Ureter (tissue), 1 donor: ENCODE measurements at places on chromosomes 2 and 18.

- no peak for DNase-seq
Observed at GRCh38 chr2:230503798-230504197, 87.8 kb downstream of the SP100 start.

- no peak for DNase-seq
Observed at GRCh38 chr2:28746429-28747111, 5.1 kb upstream of the PPP1CB start.

- no peak for DNase-seq
Observed at GRCh38 chr2:46393865-46394264, 85.5 kb upstream of the TMEM247 start.

- no peak for DNase-seq
Observed at GRCh38 chr2:188765522-188766470, 208.4 kb upstream of the COL3A1 start.

DNA sequence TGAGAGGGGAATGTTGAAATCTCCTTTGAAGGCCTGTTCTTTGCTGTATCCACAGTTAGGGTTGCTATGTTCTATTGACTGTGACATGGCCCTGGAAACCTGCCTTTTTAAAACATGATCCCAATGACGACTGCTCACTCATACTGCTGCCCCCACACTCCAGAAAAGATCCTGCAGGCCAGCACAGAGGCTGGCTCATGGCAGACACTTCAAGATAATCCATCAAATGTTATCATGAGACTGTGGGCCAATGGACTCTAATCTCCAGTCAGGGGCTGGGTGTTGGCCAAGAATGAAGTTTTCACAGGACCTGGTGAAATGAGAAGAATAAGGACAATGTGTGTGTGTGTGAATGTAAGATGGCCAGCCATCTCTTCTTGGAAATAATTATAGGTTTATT, 59.0 kb upstream of the THOC1 start:
- no peak for DNase-seq

DNA sequence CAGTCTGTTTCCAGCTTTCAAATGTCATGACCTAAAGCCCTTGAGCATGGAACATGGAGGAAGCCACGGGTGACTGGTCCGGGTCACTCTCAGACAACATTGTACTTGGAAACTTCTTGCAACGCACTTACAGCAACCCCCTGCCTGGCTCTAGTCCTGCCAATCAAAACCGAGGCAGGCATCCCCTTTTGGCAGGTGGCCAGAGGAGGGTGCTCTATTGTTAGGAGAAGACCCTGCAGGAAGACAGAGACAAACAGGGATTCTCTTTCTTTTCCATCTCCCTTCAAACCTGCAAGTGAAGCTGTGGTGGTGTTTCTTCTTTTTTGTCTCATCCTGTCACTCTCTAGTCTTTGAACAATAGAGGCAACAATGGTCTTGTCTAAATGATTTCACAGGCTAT, 667.2 kb downstream of the ZEB2 start:
- DNase-seq = no peak

DNA sequence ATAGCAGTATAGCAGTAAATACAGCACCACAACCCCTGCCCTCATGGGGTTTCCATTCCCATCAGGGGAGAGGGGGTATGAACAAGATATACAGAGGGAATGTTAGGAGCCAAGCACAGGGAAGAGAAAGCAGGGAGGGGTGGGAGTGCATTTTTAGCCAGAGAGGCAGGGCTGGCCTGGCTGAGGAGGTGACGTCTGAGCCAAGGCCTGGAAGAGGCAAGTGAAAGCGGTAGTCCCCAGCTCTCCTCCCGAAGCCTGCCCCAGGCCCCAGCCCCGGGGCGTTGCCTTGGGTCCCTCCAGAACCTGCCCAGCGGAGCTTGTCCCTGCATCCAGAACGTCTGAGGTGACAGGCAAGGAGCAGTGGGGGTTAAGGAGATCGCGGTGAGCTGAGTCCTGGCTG, 45.1 kb upstream of the FOSL2 start:
- no peak for DNase-seq

- no peak for DNase-seq
Observed at GRCh38 chr2:120879431-120880295, 144.0 kb downstream of the GLI2 start.

DNA sequence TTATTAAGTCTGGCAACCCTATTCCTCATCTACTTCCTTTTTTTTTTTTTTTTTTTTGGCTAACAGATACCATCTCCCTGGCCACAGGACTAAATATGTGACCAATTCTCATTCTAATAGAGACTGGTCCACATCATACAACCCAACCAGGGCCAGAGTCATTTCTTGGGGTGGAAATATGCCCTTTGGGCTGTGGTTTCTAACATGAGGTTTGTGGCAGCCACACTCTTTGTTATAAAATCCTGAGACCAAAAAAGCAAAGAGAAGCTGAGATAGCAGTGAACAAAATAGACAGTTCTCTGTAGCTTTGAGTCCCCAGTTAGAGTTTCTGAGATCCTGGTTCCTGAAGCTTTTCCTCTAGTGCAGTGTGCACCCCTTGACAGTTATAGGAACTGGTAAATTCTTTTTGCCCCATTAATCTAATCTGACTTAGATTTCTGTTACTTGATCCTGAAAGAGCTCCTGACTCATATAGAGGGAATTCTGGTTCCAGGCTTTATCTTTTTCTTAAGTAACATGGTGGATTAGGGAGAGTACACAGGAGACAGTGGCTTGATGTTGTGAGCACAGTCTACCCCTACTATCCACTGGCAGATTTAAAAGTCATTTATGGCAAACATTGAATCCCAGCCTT, 86.8 kb downstream of the MAIP1 start:
- DNase-seq = no peak

- no peak for DNase-seq
Observed at GRCh38 chr18:50527636-50528307, 32.1 kb upstream of the MAPK4 start.

GRCh38 chr2:165414187-165414586, 55.3 kb upstream of the CSRNP3 start:
- DNase-seq = no peak

DNA sequence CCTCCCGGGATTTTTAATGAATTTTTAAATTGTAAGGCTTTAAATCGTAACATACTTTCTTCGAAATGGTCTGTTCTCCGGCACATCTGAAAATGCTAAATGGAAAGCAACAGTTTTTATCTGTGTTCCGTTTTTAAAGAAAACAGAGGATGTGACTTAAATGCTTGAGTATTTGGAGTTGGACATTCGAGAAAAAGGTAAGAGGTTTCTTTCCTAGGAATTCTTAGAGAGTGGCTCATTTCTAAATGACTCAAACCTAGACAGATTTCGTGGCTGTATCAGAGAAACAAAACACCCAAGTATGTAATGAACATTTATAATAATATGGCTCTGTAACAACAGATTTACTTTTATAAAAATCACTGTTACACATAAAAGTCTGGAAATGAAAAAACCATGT, 177.6 kb upstream of the CCDC68 start:
- DNase-seq = no peak

- no peak for DNase-seq
Observed at GRCh38 chr2:210198326-210198725, 26.9 kb downstream of the ACADL start.

DNA sequence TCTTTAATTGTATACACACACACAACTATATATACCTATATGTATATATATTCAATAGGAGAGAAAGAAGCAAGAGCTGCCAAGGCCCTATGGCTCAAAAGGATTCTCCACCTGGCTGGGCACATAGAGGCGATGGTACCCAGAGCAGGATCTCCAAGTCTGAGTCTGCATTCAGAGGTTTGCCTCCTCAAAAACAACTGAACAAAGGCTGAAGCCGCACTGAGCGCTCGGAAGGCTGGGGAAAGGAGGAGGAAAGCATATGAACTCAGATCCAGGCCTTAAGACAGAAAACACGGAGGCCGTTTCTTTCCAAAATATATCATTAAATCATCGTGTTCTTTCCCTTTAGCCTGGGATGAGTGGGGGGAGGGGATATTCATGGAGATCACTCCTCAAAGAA, 3.6 kb downstream of the HOXD12 start:
- DNase-seq = no peak

DNA sequence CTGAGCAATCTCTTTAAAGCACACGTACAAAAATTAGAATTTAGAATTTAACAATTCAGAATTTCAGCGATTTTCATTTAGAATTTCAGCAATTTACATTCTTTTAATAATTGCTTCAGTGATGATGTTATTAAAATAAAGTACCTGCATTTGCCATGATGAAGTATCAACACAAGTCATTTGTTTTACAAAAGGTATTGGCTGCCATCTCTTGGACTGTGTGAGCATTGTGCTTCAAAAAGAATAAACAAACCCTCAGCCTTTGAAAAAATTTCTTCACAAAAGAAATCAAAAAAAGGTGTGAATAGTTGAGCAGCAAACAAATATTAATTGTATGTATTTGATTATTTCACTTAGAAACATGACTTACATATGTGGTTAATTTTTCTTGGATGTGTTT, 27.1 kb upstream of the ZC3H15 start:
- no peak for DNase-seq

DNA sequence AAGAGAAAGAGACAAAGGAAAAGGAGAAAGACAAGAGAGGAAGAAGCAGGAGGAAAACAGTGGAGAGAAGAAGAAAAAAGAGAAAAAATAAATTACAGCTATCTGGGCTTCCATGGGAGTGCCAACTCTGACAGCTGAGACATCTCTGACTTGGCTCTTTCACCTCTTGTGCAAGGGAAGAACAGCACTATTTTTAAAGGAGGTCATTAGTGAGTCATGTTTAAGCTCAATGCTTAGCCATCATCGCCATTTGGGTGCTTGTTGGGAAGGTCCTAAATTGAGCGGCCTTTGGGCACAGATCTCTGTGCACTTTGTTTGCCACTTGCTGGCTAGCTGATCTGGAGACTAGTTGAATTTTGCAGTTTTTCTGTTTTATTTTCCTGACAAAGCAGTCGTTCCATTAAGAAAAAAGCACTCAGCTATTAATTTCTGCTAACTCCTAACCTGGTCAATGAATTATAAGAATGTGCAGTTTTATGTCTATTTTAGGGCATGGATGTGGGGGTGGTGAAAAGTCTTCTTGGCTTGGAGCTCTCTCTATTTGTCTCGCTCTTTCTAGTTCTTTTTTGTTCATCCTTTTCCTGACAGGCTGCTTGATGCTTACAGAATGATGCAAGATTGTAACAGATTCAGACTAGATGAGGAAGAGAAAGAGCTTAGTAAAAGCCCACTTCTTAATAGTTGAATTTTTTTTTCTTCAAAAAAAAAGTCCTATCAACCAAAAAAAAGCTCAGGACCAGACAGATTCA, 231.5 kb downstream of the SLC8A1 start:
- no peak for DNase-seq

DNA sequence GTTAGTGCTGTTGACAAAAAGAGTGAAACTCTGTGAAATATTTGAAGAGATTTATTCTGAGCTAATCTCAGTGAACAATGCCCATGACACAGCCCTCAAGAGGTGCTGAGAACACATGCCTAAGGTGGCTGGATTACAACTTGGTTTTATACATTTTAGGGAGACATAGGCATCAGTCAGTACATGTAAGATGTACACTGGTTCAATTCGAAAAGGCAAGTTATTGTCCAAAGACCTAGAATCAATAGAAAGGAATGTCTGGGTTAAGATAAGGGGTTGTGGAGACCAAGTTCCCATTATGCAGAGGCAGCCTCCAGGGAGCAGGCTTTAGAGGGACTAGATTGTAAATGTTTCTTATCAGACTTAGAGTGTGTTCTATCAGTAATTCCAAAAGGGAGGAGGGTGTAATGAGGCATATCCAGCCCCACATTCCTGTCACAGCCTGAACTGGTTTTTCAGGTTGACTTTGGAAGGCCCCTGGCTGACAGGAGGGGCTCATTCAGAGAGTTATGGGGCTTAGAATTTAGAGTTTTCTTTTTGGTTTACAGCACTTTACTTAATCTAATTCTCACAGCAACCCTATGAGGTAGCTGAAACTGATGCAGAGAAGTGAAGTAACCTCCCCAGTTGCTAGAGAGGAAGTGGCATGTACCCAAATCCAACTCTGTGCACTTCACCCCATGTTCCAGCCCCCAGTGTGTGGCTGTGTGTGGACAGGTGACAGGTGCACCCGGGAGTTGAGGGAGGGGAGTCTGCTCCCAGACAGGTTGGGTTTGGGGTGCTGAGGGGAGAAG, 28.3 kb upstream of the ASAP2 start:
- no peak for DNase-seq

DNA sequence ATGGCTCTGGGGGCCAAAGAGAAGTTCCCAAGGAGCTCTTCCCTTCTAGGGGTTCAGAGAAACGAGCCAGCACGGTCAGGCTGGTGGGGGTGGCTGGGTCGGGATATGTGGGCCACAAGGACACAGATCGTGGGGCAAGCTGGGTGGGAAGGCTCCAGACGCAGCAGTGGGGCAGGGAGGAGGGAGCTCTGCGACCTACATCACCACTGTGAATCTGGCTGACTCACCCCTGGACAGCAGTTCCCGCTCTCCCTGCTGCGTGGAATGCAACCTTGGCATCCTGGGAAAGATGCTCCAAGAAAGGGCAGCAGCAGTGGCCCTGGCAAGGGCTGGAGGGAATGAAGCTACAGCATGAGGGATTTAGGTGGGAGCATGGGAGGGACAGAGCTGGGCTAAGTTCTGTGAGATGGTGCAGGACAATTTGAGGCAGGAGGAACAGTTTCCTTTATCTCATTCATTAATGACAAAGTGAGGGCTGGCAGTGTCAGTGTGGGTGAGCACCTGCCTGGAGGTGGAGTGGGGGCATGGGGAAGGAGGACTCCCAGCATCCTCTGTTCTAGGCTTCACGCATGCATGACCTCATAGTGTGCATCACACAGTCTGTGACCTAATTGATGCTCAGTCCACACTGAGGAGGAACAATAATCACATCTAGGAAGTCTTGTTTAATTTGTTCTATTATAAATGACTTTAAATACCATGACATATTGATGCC, 25.0 kb downstream of the CELF4 start:
- DNase-seq = no peak

DNA sequence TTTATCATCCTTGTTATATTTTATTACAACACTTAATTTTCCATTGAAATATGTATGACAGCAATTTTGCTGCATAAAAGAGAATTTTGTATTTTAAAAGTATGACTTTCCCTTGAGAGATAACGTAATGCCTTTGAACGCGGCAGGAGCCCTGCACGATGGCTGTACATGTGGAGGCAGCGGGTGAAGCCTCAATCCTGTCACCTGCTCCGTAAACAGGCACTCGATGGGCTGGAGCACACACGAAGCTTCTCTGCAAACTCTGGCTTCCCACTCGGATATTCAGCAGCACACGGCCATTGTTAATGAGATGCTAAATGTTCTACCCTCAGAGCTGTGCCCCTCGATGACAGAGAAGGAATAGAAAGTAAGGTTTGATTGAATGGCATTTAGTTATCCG, 184.4 kb downstream of the RTP5 start:
- DNase-seq = no peak
